ENCODE measurements at places on chromosomes 12 and 14. TPM values are rescaled to one million over a fixed set of nuclear protein-coding genes. Genes with fewer than 3 reads are reported as not detected.

- DNase-seq = no peak
Measured at GRCh38 chr12:111411185-111411764, 5.6 kb downstream of the SH2B3 start.

GRCh38 chr12:89350630-89351488, 1.4 kb downstream of the DUSP6 start:
- DNase-seq = no peak

GPR84 gene
- not detected for total RNA-seq

C1QL4 gene
- total RNA-seq = not detected

ZFHX2 gene
- total RNA-seq = 3.7 TPM

Measured in Calu3 (cell line).